ENCODE measurements at places on chromosomes 5 and 9.

- no peak for DNase-seq
Observed at GRCh38 chr5:435156-435790, 7.7 kb upstream of the EXOC3 start.

- DNase-seq, result no peak
Observed at GRCh38 chr9:137311986-137312851, 10.1 kb upstream of the NRARP start.

- DNase-seq, result no peak
Observed at GRCh38 chr5:100517301-100517974, 17.7 kb upstream of the FAM174A start.

DNA sequence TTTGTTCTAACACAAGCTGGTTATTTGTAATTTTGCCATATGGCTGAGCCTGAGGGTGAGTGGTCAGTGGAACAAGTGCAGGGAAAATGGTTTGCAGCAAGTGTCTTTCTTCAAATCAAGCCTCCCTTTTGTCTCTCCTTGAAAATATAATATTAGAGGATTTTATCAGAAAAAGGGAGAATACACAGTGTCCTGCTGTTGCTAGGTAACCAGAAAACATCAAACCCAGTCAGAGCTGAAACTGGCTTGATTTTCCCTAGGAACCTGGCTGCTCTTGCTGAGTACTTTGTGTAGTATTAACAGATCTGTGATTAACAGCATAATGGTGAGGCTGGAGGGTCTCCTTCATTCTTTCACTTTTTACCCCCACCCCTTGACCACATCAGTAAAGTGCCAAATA is 314.0 kb downstream of the ARHGEF28 start:
- DNase-seq, result peak; percentile 33

GRCh38 chr9:110620726-110621125 is 41.2 kb upstream of the SVEP1 start:
- no peak for DNase-seq

All from NCI-H226 (cell line).